ENCODE measurements at places on chromosomes 1 and 21.

GRCh38 chr1:169784102-169784501 lies 10.6 kb downstream of the METTL18 start:
- peak; percentile 11 for DNase-seq

- DNase-seq = no peak
Measured at GRCh38 chr1:22839806-22840205, 129.2 kb downstream of the EPHB2 start.

- DNase-seq = no peak
Measured at GRCh38 chr1:27858949-27859576, 13.3 kb upstream of the THEMIS2 start.

- DNase-seq = no peak
Measured at GRCh38 chr21:27058673-27059605, 92.1 kb upstream of the ADAMTS5 start.

DNA sequence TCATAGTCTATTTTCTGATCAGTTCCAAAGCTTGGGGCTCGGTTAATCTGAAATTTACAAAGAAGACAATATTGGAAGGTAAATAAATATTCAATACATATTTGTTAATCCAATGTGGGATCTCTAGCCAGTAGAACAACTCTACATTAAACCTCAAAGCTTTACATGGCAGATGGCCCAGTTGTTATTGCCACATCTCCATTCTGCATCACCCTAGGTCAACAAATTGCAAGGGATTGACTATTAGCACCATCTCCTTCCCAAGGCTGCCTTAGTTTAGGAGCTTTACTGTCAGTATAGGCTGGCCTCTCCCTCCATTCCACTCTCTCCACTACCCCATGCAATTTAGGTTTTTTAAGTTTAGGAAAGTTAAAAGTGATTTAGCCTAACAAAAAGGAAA lies 69.7 kb downstream of the TTLL7 start:
- DNase-seq = no peak

DNA sequence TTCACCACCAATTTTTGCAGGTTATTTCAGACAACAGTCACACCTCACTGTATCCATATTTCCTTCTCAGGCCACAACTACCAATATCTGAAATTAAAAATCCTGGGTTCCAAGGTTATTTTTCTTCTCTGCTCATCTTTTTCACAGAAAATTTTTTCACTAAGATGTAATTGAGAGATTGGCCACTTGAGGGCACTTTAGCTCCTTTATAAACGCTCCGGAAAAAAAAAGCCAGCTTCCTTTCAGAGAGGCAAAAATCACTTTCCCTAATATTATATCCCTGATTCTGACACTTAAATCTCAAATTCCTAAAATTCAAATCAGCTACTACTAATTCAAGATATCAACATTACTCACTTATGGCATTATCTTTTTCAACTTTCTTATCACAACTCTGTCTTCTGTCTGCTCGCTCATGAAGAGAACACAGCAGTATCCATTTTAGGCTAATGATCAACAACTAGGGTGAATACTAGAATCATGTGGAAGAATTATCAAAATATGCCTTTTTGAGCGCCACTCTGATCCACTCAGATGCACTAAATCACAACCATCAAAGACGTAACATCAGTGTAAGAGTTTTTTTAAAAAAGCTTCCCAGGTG lies 101.4 kb upstream of the RGS1 start:
- peak; percentile 42 for DNase-seq

DNA sequence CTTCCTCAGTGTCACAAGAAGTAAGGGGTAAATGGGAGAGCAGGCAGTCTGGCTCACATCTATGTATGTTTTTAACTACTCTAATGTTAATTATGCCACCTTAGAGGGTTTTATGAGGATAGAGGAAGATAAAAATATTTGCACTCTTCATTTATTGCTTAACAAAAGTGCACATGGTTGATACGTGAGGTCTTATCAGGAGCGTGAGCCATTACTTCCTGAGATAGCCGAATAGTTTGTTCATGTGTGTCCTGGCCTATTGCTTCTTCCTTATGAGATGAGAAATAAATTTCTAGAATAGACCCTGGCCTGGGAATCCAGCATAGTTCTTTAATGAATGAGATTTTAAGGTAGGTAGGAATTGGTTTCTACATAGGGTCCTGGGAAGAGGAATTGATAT lies 471.1 kb upstream of the B3GALT2 start:
- no peak for DNase-seq

GRCh38 chr1:14270821-14271220 lies 327.7 kb upstream of the KAZN start:
- DNase-seq = no peak

- DNase-seq = peak; percentile 41
Measured at GRCh38 chr1:182181167-182181572, 119.7 kb upstream of the ZNF648 start.

DNA sequence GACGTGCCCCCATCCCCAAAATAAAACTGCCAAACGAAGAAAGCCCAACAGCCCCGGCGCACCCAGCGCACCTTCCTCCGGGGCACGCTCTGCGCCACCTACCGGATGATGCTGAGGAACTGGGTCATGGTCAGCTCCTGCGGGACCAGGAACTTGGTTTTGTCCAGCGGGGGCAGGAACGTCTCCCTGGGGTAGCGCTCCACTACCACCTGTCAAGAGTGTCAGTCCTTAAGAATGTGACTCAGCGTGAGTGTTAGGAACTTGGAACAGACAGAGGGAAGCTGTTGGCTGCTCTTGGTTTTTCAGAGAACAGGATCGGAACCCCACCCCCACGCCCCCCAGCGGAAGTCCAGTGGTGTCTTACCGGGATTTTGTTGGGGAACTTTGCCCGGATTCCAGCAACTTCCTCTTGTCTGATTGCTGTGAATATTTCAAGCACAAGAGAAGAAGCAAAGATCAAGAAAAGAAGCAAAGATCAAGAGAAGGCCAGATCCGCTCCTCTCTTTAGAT lies 431 bp downstream of the MAP1LC3C start:
- peak; percentile 98 for DNase-seq

DNA sequence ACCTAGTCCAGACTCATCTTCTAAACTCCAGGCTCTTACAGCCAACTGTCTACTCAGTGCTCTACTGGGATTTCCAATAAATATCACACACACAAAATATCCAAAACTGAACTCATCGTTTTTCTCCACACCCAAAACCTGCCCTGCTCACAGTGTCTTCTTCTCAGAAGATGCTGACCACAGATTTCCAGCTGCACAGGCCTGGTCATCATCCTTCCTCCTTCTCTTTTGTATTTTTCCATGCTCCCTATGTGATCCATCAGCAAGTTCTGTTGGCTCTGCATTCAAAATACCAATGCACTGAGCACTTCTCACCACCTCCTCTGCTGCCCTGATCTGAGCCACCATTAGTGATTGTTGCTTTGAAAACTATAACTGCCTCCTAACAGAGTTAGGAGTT lies 159.5 kb upstream of the KAZN start:
- DNase-seq = no peak

GRCh38 chr1:47323599-47324031 lies 9.7 kb upstream of the STIL start:
- DNase-seq = peak; percentile 74

- no peak for DNase-seq
Measured at GRCh38 chr1:247639381-247639981, 34.1 kb downstream of the OR2G3 start.

GRCh38 chr1:154104433-154105082 lies 50.3 kb downstream of the NUP210L start:
- DNase-seq = no peak

GRCh38 chr1:34060187-34060730 lies 104.8 kb downstream of the CSMD2 start:
- no peak for DNase-seq

DNA sequence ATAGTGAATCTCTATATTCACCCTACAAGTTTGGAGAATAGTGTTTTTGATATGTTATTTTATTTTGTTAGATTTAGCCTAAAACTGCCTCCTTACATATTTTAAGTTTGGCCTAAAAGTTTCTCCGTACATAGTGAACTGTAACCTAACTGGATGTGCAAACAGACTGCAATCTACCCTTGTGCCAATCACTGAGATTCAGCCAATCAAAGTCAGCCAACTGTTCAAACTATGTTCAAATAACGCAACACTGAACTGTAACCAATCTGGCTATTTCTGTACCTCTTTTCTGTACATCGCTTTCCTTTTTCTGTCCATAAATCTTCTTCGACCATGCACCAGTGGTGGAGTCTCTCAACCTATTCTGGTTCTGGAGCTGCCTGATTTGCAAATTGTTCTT lies 11.8 kb upstream of the DMRTB1 start:
- no peak for DNase-seq

DNA sequence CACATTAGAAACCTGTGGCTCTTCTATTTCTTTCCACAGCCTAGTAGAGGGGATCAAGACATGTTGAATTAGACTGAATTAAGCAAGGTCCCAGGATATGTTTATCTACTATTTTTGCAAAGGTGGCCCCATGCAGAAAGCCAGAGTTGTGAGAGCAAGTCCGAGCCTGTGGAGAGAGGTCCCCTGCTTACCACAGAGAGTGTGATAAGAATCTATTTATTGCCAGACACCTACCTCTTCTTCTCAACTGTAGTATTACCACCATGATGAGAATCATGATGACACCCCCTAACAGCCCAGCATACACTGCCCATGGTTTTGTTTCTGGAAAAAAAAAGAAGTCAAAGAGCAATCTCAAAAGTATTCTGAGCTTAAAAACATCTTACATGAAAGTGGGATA lies 23.0 kb downstream of the SLAMF1 start:
- DNase-seq = no peak

GRCh38 chr1:200659269-200659668 lies 10.4 kb downstream of the DDX59 start:
- DNase-seq = peak; percentile 96

- no peak for DNase-seq
Measured at GRCh38 chr1:167496797-167497619, 21.3 kb downstream of the CD247 start.

- no peak for DNase-seq
Measured at GRCh38 chr1:207862241-207862787, 48.6 kb downstream of the CD34 start.

- no peak for DNase-seq
Measured at GRCh38 chr21:43190951-43191350, 22.1 kb downstream of the CRYAA start.

- peak; percentile 17 for DNase-seq
Measured at GRCh38 chr1:42211224-42211623, 46.7 kb upstream of the GUCA2A start.

GRCh38 chr1:168709405-168710363 lies 19.3 kb downstream of the DPT start:
- peak; percentile 87 for DNase-seq

DNA sequence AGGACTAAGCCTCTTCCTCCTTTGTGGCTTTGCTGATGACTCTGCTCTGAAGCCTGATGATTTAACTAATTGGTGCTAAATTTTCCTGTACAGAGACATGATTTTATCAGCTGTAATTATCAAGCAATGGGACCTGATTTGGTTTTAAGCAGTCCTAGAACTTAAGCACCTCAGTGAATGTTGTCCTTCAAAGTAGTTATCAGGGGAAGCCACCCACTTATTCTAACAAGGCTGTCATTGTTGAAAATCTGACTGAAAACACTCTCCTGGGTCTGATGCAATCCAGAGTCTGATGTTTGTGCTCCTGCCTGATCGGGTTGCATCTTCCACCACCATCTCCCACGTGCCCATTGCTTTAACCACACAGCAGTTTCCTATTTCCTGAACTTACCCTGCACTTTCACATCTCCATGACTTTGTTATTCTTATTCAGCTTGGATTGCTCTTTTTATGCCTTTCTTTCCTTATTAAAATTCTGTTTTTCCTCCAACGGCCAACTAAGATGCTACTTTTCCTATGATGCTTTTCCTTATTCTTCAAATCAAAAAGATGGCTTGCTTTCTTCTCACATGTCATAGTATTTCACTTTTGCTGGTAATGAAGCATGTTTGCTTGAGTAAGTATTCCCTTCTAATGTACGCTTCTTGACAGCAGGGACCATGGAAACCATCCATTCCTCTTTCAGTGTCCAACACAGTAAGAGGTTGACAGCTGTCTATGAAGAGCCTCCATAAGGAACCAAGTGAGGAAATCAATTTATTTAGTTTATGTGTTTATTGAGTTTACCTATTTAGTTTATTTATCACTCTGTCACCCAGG lies 55.0 kb downstream of the S1PR1 start:
- peak; percentile 47 for DNase-seq

DNA sequence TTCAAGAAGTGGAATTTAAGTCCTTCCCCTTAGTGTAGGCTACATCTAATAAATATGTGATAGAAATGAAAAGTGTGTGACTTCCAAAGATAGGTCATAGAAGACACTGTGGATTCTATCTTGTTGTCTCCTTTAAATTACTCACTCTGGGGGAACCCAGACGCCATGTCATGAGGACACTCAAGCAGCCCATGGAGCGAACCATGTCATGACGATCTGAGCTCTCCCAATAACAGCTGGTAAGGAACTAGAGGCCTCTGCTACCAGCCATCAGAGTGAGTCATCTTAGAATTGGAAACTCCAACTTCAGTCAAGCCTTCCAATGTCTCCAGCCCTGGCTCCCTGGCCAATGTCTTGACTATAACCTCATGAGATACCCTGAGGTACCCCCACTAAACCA lies 6.3 kb downstream of the COA7 start:
- peak; percentile 40 for DNase-seq

DNA sequence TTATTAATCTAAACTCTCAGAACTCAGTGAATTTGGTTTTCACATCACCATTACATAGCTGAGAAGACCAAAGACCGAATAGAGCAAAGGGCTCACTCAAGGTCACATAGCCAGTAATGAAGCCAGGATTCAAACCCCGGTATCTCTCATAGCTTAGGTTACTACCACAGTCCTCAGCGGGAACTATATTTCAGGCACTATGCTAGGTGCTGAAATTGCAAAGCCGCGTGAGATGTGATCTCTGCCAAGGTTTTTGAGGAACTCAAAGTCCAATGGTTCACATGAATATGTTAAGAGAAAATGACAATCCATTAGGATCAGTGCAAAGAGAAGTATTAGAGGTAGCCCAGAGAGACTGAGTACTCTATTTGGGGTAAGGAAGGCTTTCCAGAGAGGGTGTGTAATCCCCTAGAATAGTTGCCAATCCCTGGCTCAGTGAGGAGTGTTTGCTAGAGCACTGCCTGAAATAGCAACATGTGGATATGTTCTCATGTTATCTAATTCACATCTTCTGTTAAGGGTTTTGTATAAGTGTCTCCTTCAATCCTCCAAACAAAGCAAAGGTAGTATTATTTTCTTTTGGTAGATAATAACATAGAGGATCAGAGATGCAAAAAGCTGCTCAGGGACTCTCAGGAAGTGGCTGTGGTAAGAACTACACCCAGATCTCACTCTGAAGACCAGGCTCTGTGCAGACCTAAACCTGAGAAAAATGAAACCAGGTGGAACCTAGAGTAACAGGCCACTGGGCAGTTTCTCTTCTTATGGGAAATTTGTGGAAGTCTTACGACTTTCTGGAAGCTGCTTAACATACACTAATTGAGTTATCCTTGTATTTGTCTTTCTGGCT lies 93.1 kb upstream of the C8B start:
- DNase-seq = no peak

Measured in kidney tubule cell (primary cell).